ENCODE measurements at places on chromosomes 4 and X. TPM values are rescaled to one million over a fixed set of nuclear protein-coding genes. Genes with fewer than 3 reads are reported as not detected.

DNA sequence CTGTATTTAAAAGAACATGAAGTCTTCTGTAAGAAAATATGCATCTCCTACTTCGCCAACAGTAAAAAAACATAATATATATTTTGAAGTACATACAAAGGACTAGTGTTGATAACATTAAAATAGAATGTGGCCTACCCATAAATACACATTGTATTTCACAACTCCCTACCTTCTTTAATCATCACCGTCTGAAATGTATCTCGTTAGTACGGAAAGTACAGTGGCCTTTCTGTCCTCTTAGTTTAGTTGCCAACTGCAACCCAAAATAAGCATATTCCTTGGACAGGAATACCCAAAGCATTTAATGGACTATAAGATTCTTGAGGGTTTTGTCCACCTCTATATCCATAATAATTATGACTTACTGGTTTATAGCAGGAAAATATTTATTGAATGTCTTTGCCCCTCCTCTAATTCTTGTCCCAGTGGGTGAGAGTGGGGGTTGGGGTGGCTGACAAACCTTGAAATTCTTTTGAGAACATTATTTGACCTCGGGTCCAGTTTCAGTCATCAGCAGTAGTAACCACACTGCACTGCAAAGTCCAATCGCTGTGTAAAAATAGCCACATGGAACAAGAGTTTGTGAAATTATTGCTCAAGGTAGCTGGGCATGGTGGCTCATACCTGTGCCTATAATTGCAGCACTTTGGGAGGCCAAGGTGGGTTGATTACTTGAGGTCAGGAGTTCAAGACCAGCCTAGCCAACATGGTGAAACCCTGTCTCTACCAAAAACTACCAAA, 474.5 kb downstream of the KLHL13 start:
- no peak for DNase-seq

Gene USP9X
- 32.1 TPM for total RNA-seq

- DNase-seq, result no peak
These were observed 10.1 kb downstream of the SULT1B1 start for GRCh38 chr4:69750346-69750745.

Gene MTNR1A
- 0.05 TPM for total RNA-seq

DNA sequence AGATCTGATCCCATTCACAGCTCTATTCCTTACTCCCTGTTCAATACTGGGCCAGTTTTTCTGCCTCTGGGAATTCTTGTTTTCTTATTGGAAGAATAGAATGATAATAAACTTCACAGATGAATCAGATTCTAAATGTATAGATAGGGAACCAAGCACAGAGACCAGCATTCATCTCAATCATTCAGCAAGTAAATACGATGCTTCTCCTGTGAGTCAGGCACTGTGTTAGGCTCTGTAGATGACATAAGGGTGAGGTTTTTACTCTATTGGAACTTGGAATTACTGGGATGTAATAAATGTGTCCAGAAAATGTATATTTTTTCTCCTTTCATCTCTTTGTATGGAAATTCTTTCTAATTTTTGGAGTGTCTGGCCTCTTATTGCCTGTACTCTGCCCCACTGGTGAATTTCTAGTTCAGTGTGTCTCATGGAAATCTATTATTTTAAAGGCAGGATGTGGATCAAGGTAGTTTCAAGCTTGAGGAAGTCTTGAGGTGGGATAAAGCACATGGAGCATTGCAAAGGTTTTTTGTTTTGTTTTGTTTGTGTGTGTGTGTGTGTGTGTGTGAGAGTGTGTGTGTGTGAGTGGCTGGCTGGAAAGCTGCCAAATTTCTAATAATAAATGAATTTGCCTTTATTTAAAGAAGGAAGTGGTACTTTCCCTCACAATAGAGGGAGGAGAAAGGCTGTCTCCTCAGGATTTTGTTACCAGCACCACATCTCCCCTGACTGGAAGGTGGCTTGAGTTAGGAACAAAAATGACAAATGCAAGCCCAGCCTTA, 117.9 kb upstream of the HS3ST1 start:
- DNase-seq, result no peak

DNA sequence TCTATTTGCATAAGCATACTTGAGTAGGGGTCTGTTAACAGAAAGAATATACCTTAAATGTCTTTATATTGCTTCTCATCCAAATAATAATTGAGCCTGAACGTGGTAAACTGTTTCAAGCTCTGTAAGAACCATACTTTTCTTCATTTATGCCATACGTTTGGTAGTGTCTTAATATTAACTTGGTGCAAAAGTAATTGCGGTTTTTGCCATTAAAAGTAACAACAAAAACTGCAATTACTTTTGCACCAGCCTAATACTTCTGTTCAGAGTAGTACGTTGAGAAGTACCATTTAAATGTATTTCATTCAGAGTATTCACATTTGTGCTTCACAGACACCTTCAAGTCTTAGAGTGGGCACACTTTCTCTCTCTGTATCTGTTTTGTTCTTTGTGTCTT, 60.5 kb downstream of the DDIT4L start:
- DNase-seq, result no peak

GRCh38 chrX:107724653-107725052, 50.9 kb downstream of the TSC22D3 start:
- no peak for DNase-seq

DNA sequence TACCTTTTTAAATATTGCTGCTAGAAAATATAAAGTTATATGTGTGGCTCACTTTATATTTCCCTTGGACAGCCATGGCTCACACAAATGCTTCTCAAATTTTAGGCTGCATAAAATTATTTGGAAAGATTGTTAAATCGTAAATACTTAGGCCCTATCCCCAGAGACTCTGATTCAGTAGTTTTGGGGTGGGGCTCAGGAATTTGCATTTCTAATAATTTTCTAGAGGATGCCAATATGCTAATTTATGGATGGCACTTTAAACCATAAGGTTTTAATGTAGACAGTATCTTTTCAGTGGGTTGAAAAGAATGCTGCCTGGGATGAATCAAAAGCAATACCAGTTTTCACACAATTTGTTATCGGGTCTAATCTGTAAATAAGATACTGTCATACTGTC, 49.7 kb downstream of the RAP1GDS1 start:
- no peak for DNase-seq

DNA sequence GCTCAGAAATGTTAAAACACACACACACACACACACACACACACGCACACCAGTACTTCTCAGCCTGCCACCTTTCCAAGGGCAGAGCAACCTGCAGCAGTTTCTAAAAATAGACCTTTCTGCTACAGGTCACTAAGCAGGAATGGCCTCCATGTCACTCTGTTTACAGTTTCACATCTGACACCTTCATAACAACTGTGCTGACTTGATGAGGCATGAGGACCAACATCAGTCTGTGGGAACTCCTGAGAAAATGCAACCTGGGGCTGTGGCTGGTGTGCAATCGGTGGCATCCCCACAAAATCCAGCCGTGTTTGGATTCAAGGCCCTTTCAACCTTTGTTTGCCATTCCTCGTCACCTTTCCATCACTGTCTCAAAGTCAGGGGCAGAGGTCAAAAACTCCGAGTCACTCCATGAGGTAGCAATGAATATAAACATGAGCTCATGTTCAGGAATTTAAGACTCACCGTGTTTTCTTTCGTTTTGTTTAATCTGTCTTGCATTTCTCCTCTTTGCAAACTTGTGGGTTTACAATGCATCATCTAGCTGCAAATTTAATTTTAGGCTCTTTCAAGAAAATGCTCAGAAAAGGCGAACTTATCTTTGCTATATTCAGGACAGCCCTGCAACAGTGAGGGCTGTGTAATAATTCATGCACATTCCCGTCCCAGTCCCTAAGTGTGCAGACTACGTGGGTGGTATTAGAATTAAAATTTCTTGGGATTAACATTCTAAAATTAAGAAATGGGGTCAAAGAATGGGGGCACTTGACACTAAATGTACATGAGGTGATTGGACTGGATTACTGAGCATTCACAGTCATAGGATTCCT, 135.3 kb downstream of the SHROOM3 start:
- DNase-seq, result no peak

Measured in thymus (tissue), 14 donors.